ENCODE measurements at places on chromosomes 1 and 21.

DNA sequence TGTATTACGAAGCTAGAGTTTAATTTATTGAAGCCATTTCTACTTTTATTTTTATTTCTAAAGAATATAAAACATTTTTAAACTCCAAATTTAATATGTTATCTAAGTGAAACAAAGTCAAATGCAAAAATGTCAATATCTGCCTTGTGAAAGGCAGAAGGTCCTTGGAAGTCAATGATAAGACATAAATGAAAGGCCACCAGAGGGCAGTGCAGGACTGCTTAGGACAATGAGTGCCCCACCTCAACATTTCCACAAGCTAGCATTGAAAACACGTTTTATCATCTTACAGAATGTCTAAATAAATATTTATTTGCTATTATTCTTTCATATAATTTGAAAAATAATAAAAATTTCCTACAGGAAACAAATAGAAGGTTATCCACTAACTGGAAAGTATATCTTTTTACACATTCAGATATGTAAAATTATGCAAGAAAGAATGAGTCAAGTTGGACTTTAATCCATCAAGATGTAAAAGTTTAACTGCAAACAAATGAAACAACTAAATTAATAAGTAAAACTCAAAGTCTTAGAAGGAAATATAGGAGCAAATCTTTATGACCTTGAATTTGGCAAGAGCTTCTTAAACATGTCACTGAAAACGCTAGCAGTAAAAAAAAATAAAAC is 140.1 kb upstream of the FMN2 start:
- peak; percentile 66 for DNase-seq

GRCh38 chr1:42209526-42210251 is 45.1 kb upstream of the GUCA2A start:
- no peak for DNase-seq

- no peak for DNase-seq
Observed at GRCh38 chr1:169999761-170000160, 74.7 kb downstream of the KIFAP3 start.

DNA sequence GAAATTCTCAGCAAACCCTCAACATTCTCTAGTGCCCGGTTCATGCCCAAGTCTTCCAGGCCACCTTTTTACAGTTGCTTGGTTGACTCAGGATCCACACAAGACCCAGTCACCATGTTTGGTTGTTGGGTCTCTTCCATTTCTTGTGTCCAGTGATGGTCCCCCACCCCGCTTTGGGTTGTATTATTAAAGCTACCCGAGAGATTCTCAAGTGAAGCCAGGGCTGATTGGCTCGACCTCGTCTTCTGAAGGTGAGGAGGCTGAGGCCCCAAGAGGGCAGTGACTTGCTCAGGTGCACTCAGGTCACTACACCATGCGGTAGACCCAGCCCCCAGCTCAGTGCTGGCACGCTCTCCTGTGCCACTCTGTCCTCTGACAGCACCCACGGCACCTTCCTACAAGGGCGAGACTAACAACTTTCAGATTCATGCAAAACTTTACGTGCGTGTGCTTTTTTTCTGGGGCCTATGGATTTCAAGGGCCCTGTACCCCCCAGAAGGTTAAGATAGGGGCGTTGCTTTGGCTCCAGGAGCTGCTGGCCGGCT is 50.3 kb downstream of the CAPN9 start:
- no peak for DNase-seq

DNA sequence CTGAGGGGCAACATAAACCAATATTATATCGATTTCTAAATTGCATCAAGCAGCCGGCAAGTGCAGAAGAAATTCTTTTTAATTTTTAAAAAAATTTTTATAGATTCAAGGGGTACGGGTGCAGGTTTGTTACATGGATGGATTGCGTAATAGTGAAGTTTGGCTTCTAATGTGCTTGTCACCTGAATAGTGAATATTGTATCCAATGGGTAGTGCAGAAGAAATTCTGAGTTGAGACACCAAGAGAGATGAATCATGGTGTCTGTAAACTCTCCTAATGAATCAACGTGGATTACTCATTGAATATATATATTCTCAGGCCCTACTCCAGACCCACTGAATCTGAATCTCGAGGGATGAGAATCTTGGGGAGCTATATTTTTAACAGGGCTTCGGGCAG is 253.7 kb upstream of the FOXD3 start:
- DNase-seq, result no peak

DNA sequence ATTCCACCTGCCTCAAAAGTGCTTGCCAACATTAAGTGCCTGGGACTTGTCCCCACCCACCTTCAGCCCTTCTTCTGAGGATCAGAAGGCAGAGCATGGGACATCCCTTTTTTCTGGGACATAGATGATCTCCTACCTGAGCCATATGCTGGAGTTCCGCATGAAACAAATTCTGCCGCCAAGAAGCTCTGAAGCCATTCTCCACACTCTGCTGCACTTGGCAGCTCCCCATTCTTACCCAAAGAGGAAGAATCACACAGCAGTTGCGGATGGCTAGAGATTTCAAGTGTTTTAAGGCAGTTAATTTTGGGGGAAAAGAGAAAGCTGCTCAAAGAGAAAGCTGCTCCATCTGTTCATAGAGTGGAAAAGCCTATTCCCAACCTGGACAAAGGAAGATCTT is 197.3 kb upstream of the COA6 start:
- DNase-seq, result no peak

DNA sequence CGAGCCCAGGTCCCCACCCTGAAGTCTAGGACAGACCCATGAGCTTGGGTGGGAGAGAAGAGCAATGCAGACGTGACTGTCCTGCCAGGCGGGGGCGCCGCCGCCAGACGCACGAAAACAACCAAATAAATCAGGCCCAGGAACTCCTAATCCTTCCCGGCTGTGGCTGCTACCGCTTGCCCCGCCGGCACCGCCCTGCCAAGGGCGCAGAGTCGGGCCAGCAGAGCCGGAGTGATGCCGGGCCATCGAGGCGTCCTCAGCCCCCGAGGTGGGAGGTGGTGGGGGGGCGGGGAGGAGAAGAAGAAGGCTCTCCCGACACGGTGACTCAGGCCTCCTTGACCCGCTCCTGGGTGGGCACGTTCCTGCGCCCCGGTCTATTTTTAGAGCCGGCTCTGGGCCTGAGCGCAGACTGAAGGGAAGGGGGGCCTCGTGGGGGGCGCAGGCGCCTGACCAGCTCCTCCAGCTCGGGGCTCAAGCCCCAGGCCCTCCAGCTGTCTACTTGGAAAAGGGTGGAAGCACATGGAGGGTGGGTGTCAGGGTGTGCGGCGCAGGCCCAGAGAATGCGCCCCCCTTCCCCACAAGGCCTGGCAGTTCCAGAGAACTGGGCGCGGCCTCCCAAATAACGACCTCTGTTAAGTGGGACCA is 10.7 kb upstream of the COL16A1 start:
- DNase-seq, result peak; percentile 49

GRCh38 chr1:52404116-52404974 is at the start of the genes ORC1 and PRPF38A:
Gene ORC1 (minus strand): TSS chr1:52404423. CDS start chr1:52402223, 2,200 bp downstream.
Gene PRPF38A (plus strand): TSS chr1:52404602. CDS start chr1:52404750, 148 bp downstream.
- DNase-seq, result peak; percentile 97

DNA sequence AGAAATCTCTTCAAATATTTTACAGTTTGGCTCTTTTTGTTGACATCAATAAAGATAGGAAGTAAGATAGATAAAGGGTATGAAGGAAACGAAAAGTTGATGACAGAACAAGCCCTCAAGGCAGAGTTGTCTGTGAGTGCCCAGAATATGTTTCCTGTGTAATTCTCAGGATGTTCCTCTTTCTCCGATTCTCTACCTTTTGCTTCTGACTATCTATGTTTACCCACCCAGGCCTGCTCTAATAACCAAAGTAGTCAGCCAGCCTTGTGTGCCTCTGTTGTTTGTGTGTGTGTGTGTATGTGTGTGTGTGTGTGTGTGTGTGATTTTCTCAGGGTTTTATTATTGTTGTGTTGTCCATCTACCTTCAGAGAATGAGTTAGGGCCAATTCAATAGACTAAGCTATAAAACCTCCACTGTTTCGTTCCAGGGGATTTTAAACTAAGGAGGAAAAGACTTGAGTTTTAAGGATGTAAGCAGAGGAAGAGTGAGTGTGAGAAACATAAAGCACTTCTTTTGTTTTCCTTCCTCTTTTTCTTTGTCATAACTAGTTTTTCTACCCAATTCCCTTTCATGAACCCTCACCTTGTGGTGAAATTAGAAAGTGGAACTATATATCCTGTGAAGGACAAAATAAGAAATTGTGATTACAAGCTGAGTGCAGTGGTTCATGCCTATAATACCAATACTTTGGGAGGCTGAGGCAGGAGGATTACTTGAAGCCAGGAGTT is 627.4 kb upstream of the NR5A2 start:
- peak; percentile 79 for DNase-seq

GRCh38 chr1:4681026-4681425 is 26.6 kb downstream of the AJAP1 start:
- DNase-seq, result no peak

- no peak for DNase-seq
Observed at GRCh38 chr21:42486531-42486930, 9.5 kb downstream of the RSPH1 start.

DNA sequence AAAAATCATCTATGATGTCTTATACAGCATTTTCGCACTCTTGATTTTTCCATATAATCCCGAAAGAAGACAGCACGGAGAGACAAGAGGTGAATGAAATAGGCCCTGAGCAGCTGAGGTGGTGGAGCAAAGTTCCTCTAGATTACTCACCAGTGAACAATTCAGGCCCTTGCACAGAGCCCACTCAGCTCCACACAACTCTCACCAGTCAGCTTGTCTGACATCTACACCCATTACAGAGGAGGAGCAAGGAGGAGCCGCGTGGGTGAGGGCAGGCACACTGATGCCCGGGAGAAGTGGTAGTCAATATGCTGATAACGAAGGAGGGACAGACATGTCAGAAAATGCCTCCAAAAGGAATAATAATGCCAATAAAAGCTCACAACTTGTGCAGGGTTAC is 59.9 kb downstream of the DNM3 start:
- no peak for DNase-seq

DNA sequence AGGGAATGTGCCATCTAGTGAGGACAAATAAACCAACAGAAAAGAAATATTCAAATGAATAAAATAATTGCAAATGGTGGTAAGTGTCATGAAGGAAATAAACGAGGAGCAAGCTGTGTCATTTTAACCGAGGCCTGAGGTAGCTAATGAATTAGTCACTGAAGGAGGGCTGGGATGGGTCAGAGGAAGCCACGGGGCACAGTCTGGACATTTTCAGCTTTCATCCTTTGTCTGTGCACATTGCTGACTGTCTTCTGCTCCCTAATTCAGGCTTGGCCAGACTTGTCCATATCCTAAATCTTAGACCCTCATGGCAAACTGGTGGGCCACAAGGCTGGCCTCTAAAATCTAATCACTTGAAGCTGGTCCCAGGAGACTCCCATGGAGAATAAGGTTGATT is 138.4 kb downstream of the RHOU start:
- DNase-seq, result no peak
